Adrenal gland (tissue), 19 donors: ENCODE measurements at places on chromosomes 4 and X. TPM values are rescaled to one million over a fixed set of nuclear protein-coding genes. Genes with fewer than 3 reads are reported as not detected.

The SGCB gene
- polyA plus RNA-seq = 7.7 TPM

The STATH gene
- polyA plus RNA-seq = not detected

The DGKQ gene
- 13.8 TPM for polyA plus RNA-seq

DNA sequence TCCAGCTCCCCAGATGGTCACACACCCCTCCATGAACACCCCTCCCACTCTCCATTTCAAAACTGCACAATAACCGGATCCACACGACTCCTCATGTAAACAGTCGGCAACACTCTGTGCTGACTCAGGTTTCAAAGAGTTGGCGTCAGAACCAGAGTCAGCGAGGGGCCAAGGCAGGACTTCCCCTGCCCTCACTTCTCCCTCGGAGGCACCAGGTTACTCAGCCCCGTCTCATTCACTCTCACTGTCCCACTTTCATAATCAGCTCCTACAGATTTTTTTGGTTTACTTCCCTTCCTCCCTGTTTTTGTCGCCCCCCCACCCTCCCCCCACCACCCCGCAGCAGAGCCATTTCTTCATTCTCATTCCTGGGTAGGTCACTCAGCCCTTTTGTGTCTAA, 2.7 kb upstream of the TIMP1 start:
- DNase-seq = no peak

DNA sequence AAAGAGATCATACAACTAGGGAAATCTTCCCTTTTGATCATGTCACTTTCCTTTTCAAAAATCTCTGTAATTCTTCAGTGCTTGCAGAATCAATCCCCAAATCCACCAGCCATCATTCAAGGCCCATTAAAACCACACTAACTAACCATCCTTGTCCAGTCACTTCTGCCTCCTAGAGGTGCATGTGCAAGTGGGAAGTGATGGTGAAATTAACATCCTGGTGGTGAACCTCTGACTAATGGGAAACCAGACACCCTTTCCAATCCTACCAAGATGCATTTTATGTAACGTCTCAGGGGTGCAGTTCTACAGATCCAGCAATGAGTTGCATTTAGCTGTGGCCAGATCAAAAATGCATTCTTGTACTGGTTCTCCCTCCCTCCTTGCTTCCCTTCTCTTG, 341.8 kb downstream of the RAPGEF2 start:
- no peak for DNase-seq

DNA sequence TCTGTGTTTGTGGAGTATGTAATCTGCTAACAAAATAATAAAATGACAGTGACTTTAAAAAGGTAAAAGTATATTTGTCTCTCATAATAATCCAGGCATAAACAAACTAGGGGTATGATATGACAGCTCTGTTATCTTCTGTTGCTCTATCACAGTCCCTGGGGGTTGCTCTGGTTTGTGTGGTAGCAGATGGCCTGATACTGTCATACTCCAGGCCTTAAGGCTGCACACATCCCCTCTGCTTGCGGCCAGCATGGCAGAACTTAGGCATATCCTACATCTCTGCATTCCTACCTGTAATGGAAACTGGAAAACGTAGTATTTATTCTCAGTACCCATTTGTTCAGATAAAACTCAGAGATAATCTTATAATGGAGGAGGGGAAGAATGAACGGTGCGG, 117.9 kb upstream of the HAND2 start:
- no peak for DNase-seq

GRCh38 chrX:153667281-153667955, 6.2 kb downstream of the PNCK start:
- peak; percentile 11 for DNase-seq
